ENCODE measurements at places on chromosomes 5 and 9.

GRCh38 chr5:91938441-91938840, 555.3 kb upstream of the ARRDC3 start:
- no peak for DNase-seq

GRCh38 chr9:136050701-136051452, 44.2 kb downstream of the NACC2 start:
- no peak for DNase-seq

DNA sequence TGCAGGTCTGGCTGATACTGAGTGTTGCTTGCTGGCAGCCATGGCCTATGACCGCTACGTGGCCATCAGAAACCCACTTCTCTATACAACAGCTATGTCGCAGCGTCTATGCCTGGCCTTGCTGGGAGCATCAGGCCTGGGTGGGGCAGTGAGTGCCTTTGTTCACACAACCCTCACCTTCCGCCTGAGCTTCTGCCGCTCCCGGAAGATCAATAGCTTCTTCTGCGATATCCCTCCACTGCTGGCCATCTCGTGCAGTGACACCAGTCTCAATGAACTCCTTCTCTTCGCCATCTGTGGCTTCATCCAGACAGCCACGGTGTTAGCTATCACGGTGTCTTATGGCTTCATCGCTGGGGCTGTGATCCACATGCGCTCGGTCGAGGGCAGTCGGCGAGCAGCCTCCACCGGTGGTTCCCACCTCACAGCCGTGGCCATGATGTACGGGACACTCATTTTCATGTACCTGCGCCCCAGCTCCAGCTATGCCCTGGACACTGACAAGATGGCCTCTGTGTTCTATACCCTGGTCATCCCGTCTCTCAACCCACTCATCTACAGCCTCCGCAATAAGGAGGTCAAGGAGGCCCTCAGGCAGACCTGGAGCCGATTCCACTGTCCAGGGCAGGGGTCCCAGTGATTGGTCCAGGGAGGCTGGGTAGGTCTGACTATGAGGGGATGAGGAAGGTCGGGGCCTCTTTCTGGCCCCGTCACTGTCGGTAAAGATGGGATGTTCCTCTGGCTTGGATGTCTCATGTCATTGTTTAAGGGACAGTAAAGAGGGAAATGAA, 718 bp downstream of the OR5C1 start:
- no peak for DNase-seq

DNA sequence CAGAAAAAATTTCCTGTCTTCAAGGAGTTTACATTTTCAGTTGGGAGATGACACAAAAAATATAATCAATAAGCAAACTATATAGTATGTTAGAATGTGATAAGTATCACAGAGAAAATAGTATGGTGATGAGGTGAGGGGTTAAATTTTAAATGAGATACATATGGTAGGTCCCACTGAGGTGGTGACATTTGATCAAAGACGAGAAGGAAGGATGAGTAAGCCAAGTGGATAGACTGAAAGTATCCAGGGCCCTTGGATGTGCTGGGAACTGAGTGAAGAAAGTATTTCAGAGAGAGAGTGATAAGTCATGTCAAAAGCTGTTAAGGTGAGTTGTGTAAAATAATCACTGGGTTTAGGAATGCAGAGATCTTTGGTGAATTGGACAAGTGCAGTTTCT, 3.5 kb downstream of the CCDC192 start:
- no peak for DNase-seq

GRCh38 chr9:127863191-127863621, 8.7 kb upstream of the ENG start:
- DNase-seq = no peak

GRCh38 chr9:30459156-30459555, 1925.3 kb upstream of the ACO1 start:
- DNase-seq = no peak

DNA sequence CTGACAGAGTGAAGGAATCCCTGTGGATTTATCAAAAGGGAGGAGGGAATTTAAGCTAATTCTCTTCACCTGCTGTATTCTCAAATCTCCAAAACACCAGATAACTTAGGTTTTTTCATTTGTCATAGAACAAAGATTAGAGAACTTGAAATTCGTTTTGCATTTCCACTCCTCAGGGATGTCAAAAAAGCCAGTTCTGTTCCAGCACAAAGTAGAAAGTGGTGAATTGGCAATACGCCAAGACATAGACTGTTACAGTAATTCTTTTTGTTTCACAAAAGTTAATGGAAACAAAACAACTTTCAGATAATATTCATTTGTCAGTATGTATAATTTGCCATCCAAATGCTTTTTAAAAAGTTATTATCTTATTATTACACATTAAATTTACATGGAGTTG, 15.0 kb downstream of the S1PR3 start:
- no peak for DNase-seq
